ENCODE measurements at places on chromosomes 3 and 15. TPM values are rescaled to one million over a fixed set of nuclear protein-coding genes. Genes with fewer than 3 reads are reported as not detected.

LEKR1 gene
- total RNA-seq: not detected

RBMS3 gene
- total RNA-seq: 1.1 TPM

ZBED2 gene
- total RNA-seq: 0.10 TPM

PRICKLE2 gene
- 0.26 TPM for total RNA-seq

All from Panc1 (cell line).